ENCODE measurements at places on chromosomes 13 and 19. TPM values are rescaled to one million over a fixed set of nuclear protein-coding genes. Genes with fewer than 3 reads are reported as not detected.

- no peak for DNase-seq
Measured at GRCh38 chr13:63455938-63456337, 2040.3 kb upstream of the PCDH20 start.

DNA sequence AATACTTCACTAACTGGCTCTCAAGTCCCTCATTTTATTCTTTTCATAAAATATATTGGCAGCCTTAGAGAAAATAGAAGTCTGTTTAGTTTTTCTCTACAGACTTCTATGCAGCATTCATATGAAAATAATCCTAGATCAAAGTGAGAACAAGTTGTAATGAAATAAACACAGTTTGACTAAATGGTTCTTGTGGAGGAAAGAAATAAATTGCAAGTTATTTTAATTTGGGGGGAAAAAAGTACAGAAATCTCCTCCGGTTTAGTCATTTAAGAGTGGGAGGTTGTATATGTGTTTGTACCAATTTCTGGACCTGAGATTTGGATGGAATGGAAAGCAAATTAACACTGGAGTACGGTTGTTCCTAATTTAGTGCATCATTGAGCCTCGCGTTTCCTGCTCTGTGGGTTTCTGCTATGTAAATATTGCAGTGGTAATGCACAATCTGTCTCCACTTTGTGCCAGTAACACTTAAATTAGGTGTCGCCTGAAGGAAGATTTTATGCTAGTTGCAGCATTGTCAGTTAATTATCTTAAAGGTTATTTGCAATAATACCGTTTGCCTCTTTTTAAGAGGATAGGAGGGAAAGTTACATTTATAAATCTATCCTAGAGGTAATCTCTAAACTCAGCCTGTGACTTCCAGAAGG lies 100.2 kb downstream of the ZIC5 start:
- DNase-seq: no peak

DNA sequence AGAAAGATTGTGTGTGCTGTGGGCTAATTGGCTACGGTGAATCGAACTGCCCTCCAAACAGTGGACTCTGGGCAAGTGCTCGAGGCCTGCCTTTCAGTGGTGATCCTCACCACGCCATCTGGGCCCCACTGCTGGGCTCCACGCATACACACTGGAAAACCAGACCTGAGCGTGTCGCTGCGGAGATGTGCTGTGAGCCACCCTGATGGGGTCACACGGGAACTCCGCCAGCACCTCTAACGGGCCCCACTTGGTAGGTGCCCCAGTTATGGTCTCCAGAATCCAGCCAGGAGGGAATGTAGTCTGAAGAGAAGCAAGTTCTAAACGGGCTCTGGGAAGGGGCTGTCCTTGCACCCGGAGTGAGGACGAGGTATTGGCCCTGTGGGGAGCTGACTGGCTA lies 39.3 kb downstream of the C13orf46 start:
- DNase-seq: no peak

DNA sequence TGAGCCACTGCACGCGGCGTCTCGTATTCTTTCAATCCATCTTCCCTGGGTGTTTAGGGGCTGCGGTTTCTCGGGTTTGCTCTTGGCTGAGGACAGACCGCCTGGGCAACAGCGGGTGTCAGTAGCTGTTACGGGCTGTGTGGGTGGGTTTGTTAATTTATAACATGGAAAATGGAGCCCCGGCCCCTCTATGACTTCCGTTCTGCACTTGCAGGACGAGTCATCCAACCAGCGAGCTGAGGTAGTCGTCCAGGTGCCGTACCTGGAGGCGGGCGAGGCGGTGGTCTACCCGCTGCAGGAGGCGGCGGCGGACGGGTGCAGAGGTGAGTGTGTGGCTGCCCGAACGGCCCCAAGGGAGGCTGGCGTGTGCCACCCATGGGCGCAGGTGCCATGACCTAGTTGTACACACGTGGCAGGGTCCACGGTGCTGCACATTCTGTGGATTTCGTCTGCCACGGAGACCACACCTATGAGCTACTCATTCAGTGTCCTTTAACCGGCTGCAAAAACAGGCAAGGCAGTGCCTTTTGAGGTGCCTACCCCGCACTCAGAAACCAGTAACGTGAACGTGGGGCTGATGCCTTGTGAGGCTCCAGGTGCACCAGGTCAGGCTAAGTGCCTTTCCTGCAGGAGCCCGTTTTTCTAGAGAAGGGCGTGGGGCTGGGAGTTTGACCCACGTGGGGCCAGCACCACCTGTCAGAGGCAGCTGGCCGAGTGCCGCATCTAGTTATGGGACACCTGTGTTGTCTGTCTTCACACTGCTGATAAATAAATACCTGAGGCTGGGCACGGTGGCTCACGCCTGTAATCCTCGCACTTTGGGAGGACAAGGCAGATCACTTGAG lies 10.9 kb downstream of the POLR2E start:
- no peak for DNase-seq

- DNase-seq: no peak
Measured at GRCh38 chr13:52848455-52849195, at the start of gene PCDH8. TSS of gene PCDH8 (minus strand) at chr13:52848640. CDS start at chr13:52848436, 204 bp downstream.

DNA sequence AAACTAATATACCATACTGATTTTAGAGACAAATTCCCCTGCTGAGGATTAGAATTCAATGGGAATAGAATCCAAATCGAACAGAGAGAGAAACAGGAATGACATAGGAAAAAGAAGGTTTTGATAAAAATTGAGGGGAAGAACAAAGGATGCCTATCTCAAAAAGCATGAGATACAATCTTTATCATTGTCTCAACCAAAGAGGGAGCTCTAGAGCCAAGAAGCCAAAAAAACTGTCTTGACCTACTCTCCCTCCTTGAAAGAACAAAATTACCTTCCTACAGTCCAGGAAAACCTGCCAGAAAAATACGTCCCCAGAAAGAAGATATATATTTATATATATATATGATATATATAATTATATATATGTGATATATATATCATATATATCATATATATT lies 39.2 kb upstream of the MIR17HG start:
- DNase-seq: no peak

GRCh38 chr19:49936549-49936948 lies 7.2 kb upstream of the NUP62 start:
- DNase-seq: no peak

DNA sequence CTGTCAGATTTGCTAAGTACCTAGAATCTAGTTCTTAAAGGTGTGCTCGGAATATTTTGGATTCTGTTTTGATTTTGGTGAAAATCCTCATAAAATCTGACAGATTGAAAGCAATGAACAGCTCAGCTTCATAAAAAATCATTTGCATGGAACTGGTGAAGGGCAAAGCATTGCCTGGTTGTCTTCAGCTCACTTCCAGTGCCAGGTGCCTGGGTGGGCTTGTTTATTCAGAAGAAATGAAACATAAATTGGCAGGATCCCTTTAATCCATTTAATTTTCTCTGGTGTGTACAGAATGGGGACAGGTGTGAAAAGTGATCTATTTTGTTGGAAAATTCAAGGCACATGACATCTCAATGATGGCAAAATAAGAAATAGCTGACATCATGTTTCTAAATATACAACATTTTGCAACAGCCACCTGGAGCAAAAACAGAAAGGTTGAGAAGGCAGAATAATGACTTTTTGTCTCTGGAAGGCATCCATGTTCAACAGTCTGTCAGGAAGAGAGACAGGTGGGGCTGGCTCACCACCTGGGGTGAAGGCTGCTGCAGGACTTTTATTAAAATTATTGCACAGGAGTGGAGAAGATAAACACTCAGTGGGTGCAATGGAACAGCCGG lies 52.2 kb downstream of the RFC3 start:
- DNase-seq: no peak

DNA sequence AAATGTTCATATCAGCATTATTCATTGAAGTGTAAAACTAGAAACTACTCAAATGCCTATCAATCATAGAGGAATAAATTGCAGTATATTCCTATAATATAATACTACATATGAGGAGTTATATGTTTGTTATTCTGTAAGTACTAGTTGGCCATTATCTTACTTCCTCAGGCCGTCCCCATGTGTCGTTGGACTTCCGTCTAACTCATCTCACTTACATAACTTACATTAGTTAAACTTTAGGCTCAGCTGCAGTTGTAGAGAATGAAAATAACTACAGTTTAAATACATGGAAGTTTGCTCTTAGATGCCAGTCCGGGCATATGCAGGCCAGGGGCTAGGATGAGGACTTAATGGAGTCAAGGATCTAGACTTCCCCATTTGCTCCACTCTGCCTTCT lies 8.6 kb upstream of the EPSTI1 start:
- DNase-seq: no peak

- no peak for DNase-seq
Measured at GRCh38 chr13:45215392-45216077, 14.7 kb upstream of the KCTD4 start.

- DNase-seq: no peak
Measured at GRCh38 chr13:112244061-112244460, 132.1 kb upstream of the SPACA7 start.

DNA sequence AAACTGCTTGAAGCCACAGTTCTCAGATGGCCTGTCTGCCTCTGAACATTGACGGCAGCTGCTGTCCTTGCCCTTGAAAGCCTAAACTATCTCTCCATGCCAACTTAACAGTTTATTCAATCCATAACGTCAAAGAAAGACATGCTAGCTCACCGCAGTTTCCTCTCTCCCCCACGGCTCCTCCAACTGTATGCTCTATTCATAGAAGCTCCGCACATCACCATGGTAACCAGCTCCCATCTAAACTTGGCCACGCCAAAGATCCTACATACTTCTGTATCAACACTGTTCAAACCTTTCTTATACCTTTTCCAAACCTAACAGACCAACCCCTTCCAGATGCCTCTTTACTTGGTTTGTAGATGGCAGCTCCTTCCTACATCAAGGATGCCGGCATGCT lies 48.6 kb downstream of the ZNF91 start:
- no peak for DNase-seq

GRCh38 chr13:22073718-22074117 lies 402.8 kb downstream of the FGF9 start:
- no peak for DNase-seq

GRCh38 chr19:44092108-44092507 lies 2.1 kb upstream of the ZNF224 start:
- DNase-seq: no peak

GRCh38 chr13:62173958-62174357 lies 758.3 kb upstream of the PCDH20 start:
- DNase-seq: no peak

Gene ZSCAN1
- not detected for total RNA-seq

Gene PSG6
- total RNA-seq: not detected

Gene ZNF579
- total RNA-seq: 11.5 TPM

Gene GRIN2D
- 0.30 TPM for total RNA-seq

Gene LRFN3
- total RNA-seq: 7.1 TPM

Gene KLK6
- not detected for total RNA-seq

Gene RNF225
- not detected for total RNA-seq

Data from left ventricle myocardium inferior (tissue), 1 donor.